ENCODE measurements at places on chromosomes 11 and 22.

DNA sequence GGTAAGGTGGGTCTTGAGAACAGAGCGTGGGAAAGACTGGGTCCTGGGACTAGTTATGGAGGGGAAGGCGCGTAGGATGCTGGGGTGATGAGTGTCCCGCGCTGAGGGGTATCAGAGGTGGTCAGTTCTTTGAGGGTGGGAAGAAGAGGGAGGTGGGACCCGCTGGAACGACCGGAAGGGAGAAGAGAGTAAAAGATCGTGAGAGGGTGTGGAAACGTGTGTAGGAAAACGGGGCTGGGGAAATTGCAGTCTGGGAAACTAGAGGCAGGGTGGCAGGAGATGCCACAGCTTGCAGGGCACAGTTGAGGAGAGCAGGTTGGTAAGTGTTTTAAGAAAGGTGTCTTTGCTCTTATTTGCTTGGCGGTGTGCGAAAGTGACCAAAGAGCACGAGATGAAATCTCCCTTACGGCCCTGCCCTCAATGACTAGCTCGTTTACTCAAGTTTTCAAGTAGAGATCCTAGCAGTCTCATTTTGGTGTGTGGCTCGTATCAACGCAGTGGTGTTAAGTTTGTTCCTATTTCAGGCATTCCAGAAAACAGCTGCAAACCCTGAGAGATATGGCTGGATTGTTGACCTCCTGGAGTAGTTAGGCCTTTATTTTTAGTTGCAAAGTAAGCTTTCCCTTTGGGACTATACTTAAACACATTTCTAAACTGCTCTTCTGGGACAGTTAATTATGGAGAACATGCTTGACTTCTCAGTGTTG is 615 bp downstream of the STT3A start:
- DNase-seq: no peak

DNA sequence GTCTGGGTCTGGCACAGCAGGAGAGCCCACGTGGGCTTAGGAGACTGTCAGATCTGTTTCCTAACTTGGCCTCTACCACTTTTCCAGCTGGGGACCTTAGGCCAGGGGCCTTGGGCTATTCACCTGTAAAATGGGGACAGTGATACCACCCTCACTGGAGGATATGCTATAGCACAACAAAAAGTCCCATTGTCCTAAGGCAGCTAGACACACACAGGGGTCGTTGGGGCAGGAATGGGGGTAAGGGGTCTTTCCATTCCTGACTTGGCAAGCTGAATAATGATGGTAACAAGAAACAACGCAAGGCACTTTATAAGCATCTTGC is 2.6 kb upstream of the SH3BP1 start:
- DNase-seq: no peak

DNA sequence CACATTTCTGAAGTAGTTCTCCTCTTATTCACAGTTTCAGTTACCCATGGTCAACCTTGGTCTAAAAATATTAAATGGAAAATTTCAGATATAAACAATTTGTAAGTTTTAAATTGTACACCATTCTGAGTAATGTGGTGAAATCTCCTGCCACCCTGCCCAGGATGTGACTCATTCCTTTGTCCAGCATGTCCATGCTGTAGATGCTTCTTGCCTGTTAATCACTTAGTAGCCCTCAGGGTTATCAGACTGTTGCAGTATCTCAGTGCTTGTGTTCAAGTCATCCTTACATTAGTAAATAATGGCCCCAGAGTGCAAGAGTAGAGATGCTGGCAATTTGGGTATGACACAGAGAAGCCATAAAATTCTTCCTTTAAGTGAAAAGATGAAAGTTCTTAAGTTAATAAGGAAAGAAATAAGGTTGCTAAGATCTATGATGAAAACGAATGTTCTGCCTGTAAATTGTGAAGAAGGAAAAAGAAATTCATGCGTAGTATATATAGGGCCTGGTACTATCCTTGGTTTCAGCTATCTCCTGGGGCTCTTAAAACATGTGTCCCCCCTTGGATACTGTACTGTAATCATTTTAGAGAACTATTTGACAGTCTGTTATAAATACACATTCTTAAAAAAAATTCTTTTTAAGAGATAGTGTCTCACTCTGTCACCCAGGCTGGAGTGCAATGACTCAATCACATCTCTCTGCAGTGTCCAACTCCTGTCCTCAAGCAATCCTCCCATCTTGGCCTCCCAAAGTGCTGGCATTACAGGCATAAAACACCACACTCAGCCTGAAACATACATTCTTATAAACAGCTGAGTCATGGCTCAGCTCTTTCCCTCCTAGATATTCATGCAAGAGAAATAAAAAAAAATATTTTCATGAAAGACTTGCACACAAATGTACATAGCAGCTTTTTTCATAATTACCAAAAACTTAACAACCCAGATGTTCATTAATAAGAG is 31.3 kb downstream of the MTNR1B start:
- no peak for DNase-seq

DNA sequence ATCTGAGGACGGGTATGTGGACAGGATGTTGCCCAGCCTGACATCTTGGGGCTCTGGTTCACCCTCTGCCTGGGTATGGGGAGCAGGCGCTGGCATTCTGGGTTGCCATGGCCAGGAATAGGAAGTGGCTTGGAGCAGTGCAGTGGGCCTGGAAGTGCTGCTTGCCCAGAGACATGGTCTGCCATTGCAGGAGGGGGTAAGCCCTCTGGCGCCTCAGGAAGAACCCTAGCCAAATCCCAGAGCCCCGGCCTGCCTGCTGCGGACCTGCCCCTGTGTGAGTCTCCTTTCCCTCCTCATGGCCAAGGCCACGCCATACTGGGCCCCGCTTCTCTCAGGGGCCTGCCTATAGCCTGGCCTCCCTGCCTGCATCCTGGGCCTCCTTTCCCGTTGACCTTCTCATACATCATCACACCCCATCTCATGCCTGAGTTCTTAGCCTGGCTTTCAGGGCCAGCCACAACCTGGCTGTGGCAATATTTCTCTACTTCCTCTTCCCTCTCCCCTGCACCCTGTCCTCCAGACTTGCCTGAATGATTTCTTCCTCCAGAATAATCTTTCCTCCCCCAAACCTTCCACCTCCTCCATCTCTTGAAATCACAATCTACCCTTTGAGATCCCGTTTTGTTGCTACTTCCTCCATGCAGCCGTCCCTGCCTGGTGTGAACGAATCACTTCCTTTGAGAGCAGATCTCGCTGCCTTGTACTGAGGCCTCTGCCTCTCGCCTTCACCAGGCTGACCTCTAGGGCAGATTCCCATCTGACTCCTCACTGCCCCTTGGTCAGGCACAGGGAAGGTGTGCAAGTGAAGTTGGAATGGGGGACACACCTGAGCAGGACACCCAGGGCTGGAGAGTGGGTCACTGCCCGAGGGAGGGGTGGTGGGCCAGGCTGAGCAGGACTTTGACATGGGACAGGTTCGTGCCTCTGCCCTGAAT is 5.2 kb downstream of the CAPN5 start:
- DNase-seq: no peak

DNA sequence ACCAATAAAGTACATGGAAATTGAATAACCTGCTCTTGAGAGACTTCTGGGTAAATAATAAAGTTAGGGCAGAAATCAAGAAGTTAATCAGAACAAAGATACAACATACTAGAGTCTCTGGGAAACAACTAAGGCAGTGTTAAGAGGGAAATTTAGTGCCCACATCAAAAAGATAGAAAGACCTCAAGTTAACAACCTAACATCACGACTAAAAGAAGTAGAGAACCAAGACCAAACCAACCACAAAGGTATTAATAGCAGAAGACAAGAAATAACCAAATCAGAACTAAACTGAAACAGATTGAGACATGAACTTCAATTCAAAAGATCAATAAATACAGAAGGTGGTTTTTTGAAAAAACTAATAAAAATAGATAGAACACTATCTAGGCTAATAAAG is 140.7 kb downstream of the JRKL start:
- no peak for DNase-seq

GRCh38 chr11:111941963-111942362 is 4.8 kb downstream of the DIXDC1 start:
- peak; percentile 45 for DNase-seq

DNA sequence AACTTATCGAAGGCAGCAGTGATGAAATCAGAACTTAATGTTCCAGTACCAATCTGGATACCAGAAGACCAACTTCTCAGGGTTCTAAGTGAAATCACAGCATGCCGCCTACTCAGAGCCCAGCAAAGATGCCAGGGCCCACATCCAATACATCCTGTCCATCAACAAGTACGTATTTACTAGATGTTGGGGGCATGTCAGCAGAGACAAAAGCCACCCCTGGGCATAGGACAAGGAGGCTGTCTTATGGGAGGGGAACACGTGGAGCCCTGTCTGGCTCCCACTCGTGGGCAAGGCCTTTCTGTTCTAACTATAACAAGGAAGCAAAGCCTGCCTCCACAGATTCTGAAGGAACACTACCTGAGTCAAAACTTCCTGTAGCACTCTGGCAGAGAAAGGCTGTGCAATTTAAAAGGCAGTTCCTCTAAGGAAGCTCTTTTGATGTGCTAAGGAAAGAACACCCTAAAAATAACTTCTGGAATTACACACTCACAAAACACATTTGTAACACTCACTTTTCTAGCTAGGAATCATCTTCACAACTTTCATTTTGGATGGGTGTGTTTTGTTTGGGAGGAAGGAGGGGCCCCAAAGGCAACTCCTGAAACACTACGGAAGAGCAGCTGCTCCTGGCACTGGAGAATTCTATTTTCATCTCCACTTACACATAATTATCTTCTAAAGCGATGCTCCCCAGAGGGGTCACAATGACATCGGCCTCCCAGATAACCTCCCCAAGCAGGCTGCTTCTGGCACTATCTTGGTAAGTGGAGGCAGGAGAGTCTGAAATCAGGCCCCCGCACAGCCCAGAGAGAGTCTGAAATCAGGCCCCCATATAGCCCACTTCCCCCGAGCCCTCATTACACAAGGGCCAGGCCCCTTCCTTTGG is 14.2 kb downstream of the SMCO4 start:
- DNase-seq: no peak

- no peak for DNase-seq
Measured at GRCh38 chr22:50139843-50140415, 30.6 kb upstream of the PANX2 start.

DNA sequence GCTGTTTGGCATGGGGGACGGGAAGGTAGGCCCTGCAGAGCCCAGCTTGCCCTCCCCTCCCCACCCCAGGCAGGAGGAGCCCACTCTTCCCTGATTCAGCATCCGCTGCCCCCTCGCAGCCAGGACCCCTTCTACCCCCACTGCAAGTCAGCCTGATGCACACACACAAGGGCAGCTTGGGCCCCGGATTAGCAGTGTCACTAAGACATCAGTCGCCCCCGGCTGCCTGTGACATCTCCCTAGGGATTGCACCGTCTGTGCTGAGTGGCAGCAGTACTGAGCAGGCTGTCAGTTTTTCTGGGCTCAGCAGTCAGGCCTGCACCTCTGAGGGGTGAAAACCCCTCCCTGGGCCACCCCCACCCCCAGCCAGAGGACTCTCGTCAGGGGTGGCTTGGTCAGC is 30.4 kb upstream of the SYT7 start:
- DNase-seq: no peak

DNA sequence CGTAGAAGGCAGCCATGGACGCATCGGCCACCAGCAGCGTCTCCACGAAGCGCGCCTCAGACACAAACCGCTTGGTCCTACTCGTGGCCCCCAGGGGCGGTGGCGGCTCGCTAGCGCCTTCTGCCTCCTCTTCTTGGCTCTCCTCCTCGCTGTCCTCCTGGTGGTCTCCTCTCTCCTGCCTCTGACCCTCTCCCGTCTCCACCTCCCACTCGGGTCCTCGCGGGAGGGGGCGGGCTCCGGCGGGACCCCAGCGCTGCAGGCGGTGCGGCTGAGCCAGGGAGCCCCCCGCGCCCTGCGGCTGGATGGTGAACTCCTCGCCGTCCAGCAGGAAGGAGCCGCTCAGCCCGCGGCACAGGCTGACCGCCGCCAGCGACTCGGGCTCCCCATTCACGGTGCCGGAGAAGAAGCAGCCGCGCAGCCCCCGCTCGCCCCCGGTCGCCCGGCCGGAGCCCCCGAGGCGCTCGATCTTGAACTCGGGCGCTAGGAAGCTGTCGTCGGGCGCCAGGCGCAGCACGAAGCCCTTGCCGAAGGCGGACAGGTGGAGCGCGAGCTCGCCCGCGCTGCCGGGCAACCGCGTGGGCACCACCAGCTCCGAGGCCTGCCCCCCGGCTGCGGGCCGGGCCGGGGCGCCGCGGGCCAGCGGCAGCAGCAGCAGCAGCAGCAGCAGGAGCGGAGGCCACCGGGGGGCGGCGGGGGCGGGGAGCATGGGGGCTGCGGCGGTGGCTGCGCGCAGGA is 661 bp downstream of the ADAMTS8 start:
- DNase-seq: peak; percentile 16

DNA sequence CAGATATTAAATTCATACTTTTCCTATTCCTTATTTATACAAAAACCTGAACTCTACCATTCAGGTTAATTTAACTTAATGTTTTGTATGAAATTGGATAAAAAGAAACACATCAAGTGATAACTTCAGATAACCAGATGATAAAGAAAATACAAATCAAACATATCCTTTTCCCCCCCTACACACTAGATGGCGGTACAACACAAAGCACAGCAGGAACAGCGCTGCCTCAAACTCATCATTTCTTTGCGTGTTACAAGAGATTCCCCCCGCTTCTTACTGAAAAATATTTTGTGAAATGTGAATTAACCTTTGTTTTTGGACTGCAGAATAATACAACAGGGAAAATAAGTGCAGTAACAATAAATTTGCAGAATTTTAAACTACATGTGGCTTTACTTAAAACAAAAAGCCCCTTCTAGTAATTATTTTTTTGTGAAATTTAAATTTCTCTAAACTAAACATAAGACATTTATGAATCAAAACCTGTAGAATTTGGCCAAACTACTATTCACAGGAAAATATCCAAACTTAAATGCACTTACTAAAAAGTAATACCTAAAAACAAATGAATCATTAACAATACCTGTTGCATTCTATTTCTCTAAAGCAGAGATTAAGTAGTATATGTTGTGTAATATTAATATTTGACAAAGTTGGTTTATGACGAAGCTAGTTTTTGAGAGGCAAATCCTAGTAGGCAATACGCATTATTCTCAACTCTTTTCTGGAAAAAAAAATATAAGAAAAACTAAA is 74.4 kb downstream of the ARHGAP32 start:
- no peak for DNase-seq

- DNase-seq: no peak
Measured at GRCh38 chr11:62656796-62657429, 3.8 kb upstream of the INTS5 start.

GRCh38 chr22:17213976-17214375 is 5.3 kb downstream of the ADA2 start:
- no peak for DNase-seq

- DNase-seq: no peak
Measured at GRCh38 chr11:79383874-79384273, 57.0 kb downstream of the TENM4 start.

DNA sequence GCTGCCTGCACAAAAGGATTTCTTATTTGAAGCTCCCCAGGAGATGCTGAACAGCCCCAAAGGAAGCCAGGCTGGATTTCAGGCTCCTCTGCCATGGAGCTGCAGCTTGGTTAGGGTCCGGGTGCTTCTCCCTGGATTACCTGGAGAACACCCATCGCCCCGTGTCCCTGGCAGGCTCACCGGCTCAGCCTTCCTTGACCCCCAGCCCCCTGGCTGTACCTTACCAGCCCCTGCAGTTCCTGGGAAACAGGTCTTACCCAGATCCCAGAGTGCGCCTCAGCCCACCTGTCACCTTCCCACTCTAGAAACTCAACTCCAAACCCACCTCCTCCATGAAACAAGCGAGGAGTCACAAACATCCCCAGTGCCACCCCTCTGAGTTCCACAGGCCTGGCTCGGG is 45.3 kb upstream of the CD5 start:
- DNase-seq: no peak
